ENCODE measurements at places on chromosomes 5 and 9.

DNA sequence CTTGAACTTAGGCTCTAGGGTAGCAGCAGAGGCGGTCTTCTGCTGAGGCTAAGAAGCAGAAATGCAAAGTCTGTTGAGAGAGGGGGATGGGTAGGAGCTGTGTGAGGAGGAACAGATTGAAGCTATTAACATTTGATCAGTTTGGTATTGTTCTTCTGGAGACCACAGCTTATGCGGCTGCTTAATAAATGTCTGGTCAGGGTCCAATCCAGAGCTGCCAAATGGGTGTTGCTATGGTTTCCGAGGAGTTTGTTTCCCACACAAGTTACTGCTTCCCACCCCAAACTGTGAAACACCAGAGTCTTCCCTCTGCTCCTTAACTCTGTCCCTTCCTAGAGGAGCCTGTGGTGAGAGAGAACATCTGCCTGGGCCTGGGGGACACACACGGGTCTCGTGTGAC, 142.2 kb upstream of the KLF4 start:
- peak; percentile 95 for DNase-seq

DNA sequence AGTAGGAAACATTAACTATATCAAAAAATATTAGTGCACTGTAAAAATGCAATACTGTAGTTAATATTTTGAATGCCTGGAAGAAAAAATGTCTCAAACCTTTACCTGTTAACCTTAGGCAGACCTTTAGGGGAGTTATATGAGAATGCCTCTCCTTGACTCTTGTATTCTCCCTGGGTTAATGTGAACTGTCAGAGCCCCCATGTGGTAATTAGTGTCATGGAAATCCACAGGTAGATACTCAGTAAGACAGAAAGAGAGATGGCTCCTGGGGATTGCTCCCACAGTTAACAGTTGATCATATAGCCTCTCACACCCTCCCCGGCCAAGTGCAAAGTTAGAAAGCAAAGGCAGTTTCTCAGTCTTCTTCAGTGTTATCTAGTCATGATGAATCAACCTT, 742.8 kb downstream of the NR2F1-AS1 start:
- no peak for DNase-seq

GRCh38 chr5:1504069-1504595, 19.6 kb downstream of the LPCAT1 start:
- no peak for DNase-seq

DNA sequence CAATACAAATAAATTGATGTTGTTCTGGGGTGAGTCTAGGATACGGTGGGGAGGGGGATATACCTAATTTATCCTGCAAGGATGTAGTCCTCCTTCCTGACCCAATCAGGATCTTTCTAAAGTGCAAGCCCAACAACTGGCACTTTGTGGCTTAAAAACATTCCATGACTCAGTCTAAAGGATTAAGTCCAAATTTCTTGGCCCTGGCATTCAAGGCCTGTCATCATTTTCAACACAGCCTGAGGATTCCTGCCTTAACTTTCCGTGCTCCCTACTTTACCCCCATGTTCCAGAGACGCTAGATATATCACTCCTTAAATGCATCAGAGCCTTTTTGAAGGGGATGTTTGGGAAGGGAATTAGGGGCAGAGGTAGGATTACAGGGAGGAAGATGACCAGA, 1.0 kb downstream of the FAM221B start:
- DNase-seq, result no peak

- DNase-seq, result no peak
Measured at GRCh38 chr9:134399435-134400056, 73.3 kb downstream of the RXRA start.

Data from muscle of back (tissue), 13 donors.